ENCODE measurements at places on chromosomes 11 and 22. TPM values are rescaled to one million over a fixed set of nuclear protein-coding genes. Genes with fewer than 3 reads are reported as not detected.

The SCN4B gene
- not detected for total RNA-seq

The SLC29A2 gene
- total RNA-seq, result 5.7 TPM

The CCDC89 gene
- total RNA-seq, result not detected

The FOSL1 gene
- total RNA-seq, result 144 TPM

The SAA1 gene
- 1.6 TPM for total RNA-seq

The POU2F3 gene
- not detected for total RNA-seq

The PATE2 gene
- total RNA-seq, result not detected

The PHF21B gene
- total RNA-seq, result 0.61 TPM

The MARK2 gene
- 27.2 TPM for total RNA-seq

The YAP1 gene
- 65.6 TPM for total RNA-seq

The SMTNL1 gene
- total RNA-seq, result not detected

The CRYBB2 gene
- not detected for total RNA-seq

The APOC3 gene
- total RNA-seq, result not detected

The DNAJB7 gene
- total RNA-seq, result not detected

Data from A549 treated with GW870086 at 1 μM for 4 hours (cell line).